Activated CD4-positive, CD25-positive, alpha-beta regulatory T cell treated with anti-CD3 and anti-CD28 coated beads, Interleukin-2, amount 50 U/mL, for 16 hours (primary cell): ENCODE measurements at places on chromosomes 1 and 21.

DNA sequence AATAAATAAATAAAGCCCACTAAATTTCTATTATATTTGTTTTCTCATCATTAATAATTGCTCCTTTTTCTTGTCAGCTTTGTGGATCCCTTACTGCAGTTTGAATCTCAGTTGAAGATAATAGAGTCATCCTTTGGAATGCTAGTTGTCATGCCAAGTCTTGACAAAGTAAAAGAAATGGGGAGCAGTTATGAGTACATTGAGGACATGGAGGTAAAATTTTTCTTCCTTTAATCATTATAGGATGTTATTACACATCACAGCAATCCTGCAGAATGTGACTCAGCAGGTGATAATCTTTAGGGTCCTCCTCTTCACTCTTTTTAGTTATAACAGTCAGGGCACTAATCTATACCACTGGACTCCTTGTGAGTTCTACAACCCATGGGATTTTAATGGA is 24.1 kb downstream of the MROH9 start:
- no peak for DNase-seq

DNA sequence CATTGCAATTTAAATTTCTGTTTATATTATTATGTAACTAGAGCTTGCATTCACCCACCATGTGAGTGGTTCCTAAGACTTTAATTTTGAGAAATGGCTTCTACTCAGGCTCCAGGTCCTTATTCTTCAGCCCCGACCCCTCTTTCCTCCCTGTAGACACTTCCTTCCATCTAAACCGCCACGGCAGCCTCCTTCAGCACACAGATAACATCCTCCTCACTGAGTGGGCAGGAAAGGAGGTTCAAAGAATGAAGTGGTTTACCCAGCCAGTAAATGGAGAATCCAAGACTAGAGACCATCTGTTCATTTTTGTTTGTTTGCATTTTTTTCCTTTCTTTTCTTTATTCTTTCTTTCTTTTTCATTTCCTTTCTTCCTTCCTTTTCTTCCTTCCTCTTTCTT is 37.1 kb upstream of the SOD1 start:
- DNase-seq: no peak

DNA sequence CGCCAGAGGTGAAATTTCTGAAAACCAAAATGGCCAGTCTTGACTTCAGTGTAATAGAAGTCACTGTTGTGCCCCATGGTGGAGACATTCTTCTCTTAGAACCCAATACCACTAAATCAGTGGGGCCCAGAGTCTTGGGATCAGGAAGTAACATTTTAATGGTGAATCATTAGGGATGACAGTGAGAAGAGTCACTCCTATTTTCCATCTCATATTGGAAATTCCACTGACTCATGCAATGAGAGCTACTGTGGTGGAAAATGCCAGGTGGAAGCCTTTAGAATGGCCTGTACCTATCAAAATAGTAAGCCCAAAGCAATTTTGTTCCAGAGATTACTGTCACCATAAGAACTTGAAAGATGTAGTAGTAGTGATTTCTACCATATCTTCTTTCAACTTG is 20.6 kb upstream of the PPM1J start:
- no peak for DNase-seq

GRCh38 chr1:238777551-238777950 is 608.8 kb upstream of the CHRM3 start:
- DNase-seq: no peak

GRCh38 chr1:243944429-243945160 is 94.6 kb upstream of the AKT3 start:
- no peak for DNase-seq

GRCh38 chr21:39575775-39576174 is 37.0 kb upstream of the B3GALT5 start:
- DNase-seq: no peak

DNA sequence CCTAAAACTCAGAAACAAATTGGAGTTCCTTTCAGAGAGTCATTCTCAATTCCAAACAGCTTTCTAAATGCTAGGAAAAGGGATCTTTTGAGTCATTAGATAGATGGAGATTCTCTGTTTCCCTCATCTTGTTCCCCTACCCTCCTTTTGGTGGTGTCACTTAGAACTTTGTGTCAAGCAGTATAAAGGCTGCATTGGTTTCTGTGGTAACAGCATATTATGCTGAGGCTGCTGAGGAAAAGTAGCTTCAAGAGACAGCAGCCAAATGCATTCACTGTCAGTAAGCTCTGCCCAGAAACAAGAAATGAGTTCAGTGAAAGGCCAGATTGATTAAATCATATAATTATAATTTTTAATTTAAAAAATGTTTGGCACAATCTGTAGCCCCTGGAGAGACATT is 144.1 kb downstream of the LRRC40 start:
- DNase-seq: no peak

DNA sequence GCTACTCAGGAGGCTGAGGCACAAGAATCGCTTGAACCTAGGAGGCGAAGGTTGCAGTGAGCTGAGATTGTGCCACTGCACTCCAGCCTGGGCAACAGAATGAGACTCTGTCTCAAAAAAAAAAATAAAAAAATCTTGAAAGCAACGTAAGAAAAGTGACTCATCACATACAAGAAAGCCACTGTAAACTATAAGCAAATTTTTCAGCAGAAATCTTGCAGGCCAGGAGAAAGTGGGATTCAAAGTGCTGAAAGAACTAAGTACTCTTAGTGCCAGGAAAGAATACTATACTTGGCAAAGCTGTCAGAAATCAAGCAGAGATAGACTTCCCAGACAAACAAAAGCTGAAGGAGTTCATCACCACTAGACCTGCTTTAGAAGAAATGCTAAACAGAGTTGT is 4.4 kb upstream of the HMGN1 start:
- DNase-seq: no peak

GRCh38 chr1:67190410-67190809 is 24.2 kb downstream of the IL23R start:
- no peak for DNase-seq

GRCh38 chr1:80003250-80003649 is 996.7 kb upstream of the ADGRL4 start:
- no peak for DNase-seq

GRCh38 chr1:9399510-9400424 is 107.1 kb downstream of the SPSB1 start:
- DNase-seq: no peak

DNA sequence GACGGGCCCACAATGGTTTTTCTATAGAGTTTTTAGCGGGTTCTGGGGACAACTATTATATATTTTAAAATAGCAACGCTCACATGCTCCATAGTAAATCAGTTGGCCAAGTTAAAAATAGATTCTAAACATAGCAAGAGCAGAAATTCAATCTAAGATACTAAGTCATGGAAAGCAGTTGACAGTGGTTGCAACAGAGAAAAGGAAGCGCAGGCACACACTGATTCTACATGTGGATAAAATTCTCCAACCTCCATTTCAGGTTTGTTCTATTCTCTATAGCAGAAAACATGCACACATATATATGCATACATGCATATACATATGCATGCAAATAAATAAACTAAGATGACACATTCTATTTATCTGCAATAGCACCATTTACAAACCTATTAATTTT is 89.6 kb upstream of the HNRNPU start:
- DNase-seq: no peak
